Pons (tissue), 1 donor: ENCODE measurements at places on chromosomes 1 and 21.

DNA sequence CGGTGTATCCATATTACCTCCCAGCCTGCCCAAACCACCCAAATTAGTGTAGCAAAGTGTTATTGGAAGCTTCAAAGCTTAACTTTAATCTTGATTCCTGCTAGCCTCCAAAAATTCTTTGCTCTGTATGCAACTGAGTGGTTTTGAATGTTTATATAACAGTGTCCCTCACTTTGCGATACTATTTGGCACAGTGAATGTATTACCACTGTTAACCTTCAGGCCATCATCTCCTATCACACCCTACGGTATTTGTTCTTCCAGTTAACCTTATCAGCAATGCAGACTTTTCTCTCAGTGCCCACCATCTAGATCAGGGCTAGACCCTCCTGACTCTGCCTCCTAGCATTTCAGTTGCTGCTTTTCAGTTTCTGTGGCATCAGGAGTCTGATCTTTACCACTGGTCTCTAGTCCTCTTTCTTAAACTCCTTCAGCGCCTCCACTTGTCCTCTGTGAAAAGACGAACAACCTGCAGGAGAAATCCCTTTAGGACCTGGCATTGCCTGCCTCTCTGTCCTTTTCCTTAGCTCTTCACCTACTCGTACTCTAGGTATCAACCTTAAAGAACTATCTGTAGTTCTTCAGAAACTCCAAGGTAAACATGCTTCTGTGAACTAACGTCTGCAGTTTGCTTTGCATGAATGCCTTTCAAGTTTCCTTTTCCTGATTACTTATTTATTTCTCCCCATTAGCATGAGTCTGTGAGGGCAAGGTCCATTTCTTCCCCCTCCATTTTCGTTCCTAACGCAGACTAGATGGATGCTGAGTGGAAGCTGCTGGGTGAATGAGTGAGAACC is 71.7 kb downstream of the SNX7 start:
- DNase-seq: no peak

DNA sequence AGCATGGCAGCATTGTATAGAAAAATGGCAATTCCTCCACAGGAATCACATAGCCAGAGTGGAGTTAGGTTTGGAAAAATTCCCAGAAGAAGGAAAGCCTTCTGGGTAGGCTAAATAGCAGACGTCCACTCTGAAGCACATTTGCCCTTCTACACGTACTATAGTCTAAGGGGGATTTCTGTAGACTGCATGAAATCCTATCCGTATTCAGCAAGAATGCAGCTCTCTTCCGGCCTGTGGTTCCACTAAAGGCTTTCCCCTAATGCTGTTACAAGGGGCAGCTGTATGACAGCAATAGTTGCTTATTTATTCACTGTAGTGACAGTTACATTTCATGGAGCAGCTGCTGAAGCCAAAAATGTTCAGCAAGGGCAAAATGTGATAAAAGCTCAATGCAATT is 263.6 kb downstream of the RWDD3 start:
- DNase-seq: no peak

GRCh38 chr21:46008893-46009621 is 27.5 kb downstream of the COL6A1 start:
- no peak for DNase-seq

GRCh38 chr1:75203415-75204277 is 69.5 kb downstream of the LHX8 start:
- peak; percentile 60 for DNase-seq

- no peak for DNase-seq
Observed at GRCh38 chr1:104125266-104125665, 375.6 kb downstream of the AMY1C start.
